Mesothelial cell of epicardium (in vitro differentiated cells): ENCODE measurements at places on chromosomes 1 and 21. TPM values are rescaled to one million over a fixed set of nuclear protein-coding genes. Genes with fewer than 3 reads are reported as not detected.

GRCh38 chr1:14742181-14742980 lies 143.9 kb downstream of the KAZN start:
- no peak for DNase-seq
- H3K27ac ChIP-seq = no peak overlapping the region
- no peaks in the 10 kb centered on the region for H3K36me3 ChIP-seq
- H3K4me3 ChIP-seq = no peak overlapping the region
- H3K27me3 ChIP-seq = no peaks in the 10 kb centered on the region

DNA sequence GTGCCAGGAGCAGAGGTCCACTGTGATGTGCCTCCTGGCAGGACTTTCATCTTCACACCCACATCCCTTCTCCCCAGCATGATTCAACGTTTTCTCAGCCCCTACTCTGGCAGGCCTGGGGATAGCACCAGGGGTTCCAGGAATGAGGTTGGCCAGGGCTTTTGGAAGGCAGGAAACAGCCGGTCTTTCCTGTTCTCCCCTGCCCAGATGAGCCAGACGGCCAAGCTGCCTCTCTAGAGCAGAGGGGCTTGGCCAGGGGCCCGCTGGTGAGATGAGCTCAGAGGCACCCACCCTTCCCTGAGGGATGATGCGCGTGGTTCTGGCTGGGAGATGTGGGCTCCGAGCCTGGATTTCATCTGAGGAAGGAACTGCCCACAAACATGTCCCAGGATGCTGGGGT lies 4.3 kb upstream of the MFAP2 start:
- no peak overlapping the region for H3K4me3 ChIP-seq
- H3K27me3 ChIP-seq = no peaks in the 10 kb centered on the region
- H3K4me1 ChIP-seq = peaks cover 28% of the 10 kb centered on the region
- DNase-seq = no peak

DNA sequence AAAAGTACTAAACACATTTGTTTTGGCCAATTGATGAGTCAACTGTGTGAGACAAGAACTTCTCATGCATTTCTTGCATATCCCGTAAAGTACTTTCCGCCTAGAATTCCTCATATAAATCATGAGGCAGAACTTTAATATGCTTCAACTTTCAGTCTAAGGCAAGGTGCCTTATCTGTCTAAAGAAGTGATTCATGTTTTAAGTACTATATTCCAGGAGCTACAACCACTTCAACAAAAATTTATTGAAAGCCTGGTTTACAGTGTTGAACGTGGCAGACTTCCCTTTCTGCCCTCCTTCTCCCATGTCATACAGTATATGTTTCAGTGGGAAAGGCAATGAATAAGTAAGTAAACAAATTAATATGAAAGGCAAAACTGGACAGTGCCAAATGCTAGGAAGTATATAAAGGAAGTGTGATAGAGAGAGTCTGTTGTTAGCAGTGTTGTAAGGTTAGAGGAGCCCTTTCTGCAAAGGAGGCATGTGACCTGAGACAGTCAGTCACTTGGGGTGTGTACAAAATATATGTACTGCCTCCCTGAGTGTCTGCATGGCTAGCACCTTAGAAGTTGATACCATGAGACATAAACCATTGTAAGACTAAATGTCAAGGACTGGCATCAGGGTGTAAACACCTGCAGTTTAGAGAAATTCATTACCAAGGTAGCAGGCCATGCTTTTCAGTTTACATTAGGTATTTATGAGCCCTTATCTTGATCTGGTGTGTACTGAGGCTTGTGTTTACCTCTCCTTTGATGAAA lies 362.2 kb downstream of the SRGAP2C start:
- no peaks in the 10 kb centered on the region for H3K27me3 ChIP-seq
- no peaks in the 10 kb centered on the region for H3K36me3 ChIP-seq
- no peaks in the 10 kb centered on the region for H3K4me1 ChIP-seq
- H3K27ac ChIP-seq = no peak overlapping the region

GRCh38 chr1:22089787-22090186 lies 37.3 kb downstream of the CDC42 start:
- DNase-seq = no peak
- peak overlapping the region; percentile 47 for H3K27ac ChIP-seq
- peaks cover 35% of the 10 kb centered on the region for H3K4me1 ChIP-seq
- peaks cover 29% of the 10 kb centered on the region for H3K36me3 ChIP-seq
- H3K27me3 ChIP-seq = no peaks in the 10 kb centered on the region

GRCh38 chr1:111422546-111423391 lies 4.8 kb downstream of the OVGP1 start:
- H3K4me1 ChIP-seq = no peaks in the 10 kb centered on the region
- no peaks in the 10 kb centered on the region for H3K36me3 ChIP-seq

RGS13 gene
- total RNA-seq = 1.1 to 1.8 TPM (median 1.2 TPM) in 3 replicates

SELL gene
- 1.4 to 2.5 TPM (median 2.4 TPM) in 3 replicates for total RNA-seq

CELA2A gene
- total RNA-seq = not detected in 3 replicates
